ENCODE measurements at places on chromosomes 16 and 17. TPM values are rescaled to one million over a fixed set of nuclear protein-coding genes. Genes with fewer than 3 reads are reported as not detected.

DNA sequence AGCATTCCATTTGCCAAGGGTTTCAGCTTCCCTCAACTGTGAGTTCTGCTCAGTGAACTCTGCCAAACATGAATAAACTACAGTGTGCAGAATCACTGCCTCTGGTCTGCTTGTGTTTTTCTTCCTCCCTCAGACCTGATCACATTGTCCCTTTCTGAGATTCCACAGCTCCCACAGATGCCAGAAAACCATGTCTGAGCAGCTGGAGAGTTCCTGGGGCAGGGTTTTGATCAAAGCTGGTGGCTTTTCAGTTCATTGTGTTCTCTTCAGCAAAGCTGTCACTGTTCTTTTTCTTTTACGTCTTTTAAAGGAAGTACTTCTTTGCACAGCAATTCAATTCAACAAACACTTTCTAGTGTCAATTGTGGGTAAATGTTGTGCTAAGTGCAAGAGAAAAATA, 555.8 kb downstream of the RBFOX1 start:
- H3K36me3 ChIP-seq = no peaks in the 10 kb centered on the region
- no peak overlapping the region for H3K4me3 ChIP-seq
- H3K27ac ChIP-seq = no peak overlapping the region
- H3K4me1 ChIP-seq = no peaks in the 10 kb centered on the region
- no peaks in the 10 kb centered on the region for H3K27me3 ChIP-seq

Gene PDILT
- total RNA-seq = not detected

Gene SLC22A31
- total RNA-seq = 0.58 TPM

- no peak overlapping the region for H3K4me3 ChIP-seq
- no peaks in the 10 kb centered on the region for H3K27me3 ChIP-seq
- no peaks in the 10 kb centered on the region for H3K36me3 ChIP-seq
- DNase-seq = no peak
These were observed 121.1 kb upstream of the XYLT1 start for GRCh38 chr16:17591655-17592405.

DNA sequence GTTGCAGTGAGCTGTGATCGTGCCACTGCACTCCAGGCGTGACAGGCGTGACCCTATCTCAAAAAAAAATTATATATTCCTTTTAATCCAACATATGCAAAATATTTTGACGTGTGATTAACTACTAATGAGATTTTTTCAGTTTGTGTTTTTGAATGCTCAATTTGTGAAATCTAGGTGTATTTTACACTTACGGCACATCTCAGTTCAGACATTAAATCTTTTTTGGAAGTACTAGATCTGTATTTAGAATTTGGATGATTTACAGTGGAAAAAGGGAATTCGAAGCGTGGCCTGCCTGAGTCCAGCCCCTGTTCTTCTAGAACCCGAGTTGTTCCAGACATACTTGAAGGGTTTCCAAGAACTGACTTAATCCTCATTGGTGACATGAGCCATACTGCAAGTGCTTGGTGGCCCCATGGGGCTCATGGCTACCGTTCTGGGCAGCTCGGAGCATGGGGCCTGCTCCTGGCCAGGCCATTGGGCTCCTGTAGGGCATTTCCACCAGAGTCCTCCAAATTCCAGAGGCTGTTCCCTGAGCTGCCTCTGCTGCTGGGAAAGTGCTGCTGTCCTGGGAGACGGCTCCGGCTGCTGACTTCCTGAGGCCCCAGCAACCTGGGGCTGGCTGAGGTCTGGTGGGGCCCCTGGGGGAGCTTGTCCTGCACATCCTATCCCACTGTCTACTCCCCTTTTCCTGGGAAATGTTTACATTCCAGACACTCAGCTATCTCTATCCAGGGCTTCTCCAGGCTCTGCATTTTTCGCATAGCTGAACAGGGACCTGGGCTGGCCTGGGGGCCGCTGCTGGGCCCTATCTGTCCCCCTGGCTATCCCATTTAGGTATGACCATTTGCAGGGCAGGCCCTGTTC, 27.2 kb downstream of the LLGL2 start:
- no peak overlapping the region for H3K4me3 ChIP-seq
- no peak for DNase-seq
- peaks cover 6% of the 10 kb centered on the region for H3K4me1 ChIP-seq
- H3K36me3 ChIP-seq = no peaks in the 10 kb centered on the region
- H3K27me3 ChIP-seq = no peaks in the 10 kb centered on the region

- peaks cover 9% of the 10 kb centered on the region for H3K4me1 ChIP-seq
- H3K4me3 ChIP-seq = no peak overlapping the region
- H3K36me3 ChIP-seq = no peaks in the 10 kb centered on the region
- H3K27ac ChIP-seq = no peak overlapping the region
- no peak for DNase-seq
These were observed 216.6 kb upstream of the IRX3 start for GRCh38 chr16:54503011-54503855.

GRCh38 chr16:82192665-82193064, 22.6 kb upstream of the MPHOSPH6 start:
- H3K4me3 ChIP-seq = no peak overlapping the region
- no peak overlapping the region for H3K27ac ChIP-seq
- H3K27me3 ChIP-seq = peaks cover 3% of the 10 kb centered on the region
- peak; percentile 22 for DNase-seq
- no peaks in the 10 kb centered on the region for H3K36me3 ChIP-seq

GRCh38 chr16:50999181-50999580, 151.9 kb downstream of the SALL1 start:
- no peaks in the 10 kb centered on the region for H3K27me3 ChIP-seq
- H3K36me3 ChIP-seq = no peaks in the 10 kb centered on the region
- no peak for DNase-seq
- H3K4me3 ChIP-seq = no peak overlapping the region
- H3K27ac ChIP-seq = no peak overlapping the region

DNA sequence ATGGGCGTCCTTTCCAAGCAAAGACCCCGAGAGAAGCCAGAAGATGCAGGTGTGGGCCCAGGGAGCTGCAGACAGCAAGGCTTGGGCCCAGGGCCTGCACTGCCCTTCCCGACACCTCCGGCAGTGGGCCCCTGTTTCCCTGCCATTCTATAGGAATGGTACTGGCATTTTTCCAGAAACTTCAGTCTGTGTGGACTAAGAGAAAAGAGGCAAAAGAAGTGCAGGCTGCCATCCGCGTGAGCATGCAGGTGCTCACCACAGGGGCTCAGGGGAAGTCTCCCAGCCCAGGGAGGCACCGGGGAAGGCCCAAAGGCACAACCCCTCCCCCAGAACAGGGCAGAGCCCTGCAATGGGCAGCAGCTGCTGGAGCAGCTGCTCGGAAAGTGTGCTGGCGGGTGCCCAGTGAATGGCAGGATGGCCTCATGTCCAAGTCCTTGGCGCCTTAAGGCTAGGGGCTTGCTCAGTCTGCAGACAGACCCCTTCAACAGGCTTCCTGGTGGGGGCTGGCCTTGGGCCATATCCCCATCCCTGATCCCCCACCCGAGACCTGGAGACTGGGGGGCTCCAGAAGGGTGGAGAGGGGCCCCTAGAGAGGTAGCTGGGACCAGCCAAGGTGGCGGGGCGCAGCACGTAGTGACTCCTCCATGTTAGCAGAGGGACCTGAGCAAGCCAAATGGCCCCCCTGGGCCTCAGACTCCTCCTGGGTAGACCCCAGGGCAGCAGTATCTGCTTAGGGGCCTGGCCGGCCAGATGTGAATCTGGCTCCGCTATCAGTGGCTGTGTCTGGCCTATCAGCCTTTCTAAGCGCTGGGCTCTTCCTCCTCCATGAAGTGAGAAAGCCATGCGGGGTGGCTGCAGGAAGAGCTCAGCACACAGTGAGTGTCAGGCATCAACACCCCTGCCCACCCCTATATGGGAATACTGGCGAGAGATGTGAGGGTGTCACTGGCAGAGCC, 6.7 kb upstream of the TPPP3 start:
- H3K4me1 ChIP-seq = peaks cover 16% of the 10 kb centered on the region
- H3K36me3 ChIP-seq = no peaks in the 10 kb centered on the region
- H3K27me3 ChIP-seq = no peaks in the 10 kb centered on the region
- no peak for DNase-seq
- H3K27ac ChIP-seq = no peak overlapping the region

GRCh38 chr16:49639739-49640431, 216.0 kb downstream of the ZNF423 start:
- H3K4me1 ChIP-seq = peaks cover 47% of the 10 kb centered on the region
- no peak overlapping the region for H3K4me3 ChIP-seq
- peak; percentile 86 for DNase-seq
- no peaks in the 10 kb centered on the region for H3K36me3 ChIP-seq
- peak overlapping the region; percentile 60 for H3K27ac ChIP-seq

DNA sequence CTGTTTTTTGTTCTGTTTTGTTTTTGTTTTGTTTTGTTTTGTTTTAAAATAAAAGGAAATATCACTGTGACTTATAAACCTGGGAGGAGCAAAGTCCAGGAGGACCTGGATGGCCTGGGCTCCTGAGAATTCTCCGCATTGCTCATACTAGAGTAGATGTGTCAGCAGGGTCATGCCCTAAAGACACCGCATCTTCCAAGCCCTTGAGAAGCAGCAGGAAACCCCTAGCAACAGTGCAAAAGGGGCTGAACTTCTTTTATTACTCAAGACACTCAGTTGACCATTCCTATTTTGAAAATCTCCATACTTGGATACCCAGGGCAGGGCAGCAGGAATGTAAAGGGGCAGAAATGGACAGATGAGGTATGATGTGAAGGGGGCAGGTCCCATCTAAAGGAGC, 51.8 kb downstream of the SYT17 start:
- H3K4me1 ChIP-seq = no peaks in the 10 kb centered on the region
- H3K4me3 ChIP-seq = no peak overlapping the region
- H3K27ac ChIP-seq = no peak overlapping the region
- no peak for DNase-seq
- no peaks in the 10 kb centered on the region for H3K36me3 ChIP-seq
- no peaks in the 10 kb centered on the region for H3K27me3 ChIP-seq

Gene KCNH6
- not detected for total RNA-seq

DNA sequence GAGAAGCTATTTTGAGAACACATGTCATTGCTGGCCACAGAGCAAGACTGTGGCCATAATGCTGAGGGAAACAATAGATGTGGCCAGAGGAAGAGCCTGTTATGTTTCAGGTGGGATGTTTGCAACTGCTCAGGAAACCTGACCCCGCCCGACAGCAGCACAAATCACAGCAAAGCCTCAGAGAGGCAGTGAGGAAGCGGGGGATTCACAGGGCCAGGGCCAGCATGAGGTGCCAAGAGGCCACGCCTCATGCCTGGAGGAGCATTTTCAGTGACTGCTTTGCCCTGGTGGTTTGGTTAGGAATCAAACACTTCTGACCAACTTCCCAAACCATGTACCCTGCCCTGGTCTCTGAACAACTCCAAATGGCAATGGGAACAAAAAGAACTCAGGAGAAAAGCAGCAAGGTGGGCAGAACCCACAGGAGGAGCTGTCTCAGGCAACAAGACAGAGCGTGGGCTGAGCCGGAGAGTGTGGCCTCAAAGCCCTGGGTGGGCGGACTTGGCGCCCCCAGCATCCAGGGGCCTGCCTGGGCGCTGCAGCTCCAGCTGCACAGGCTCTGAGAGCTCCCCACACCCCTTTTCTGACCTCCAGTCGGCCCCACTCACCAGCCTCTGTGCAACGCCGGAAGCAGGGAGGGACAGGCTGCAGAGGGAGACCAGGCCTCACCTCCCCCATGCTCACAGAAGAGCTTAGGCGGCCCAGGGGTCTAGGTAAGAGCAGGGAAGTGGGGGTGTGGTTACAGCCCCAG, 20.6 kb downstream of the HIC1 start:
- peaks cover 33% of the 10 kb centered on the region for H3K4me1 ChIP-seq
- DNase-seq = peak; percentile 64
- no peaks in the 10 kb centered on the region for H3K27me3 ChIP-seq
- H3K36me3 ChIP-seq = no peaks in the 10 kb centered on the region

GRCh38 chr17:9020824-9021157, 519 bp upstream of the NTN1 start:
- peaks cover 12% of the 10 kb centered on the region for H3K4me1 ChIP-seq
- no peak for DNase-seq
- peak overlapping the region; percentile 54 for H3K4me3 ChIP-seq
- peaks cover 49% of the 10 kb centered on the region for H3K27me3 ChIP-seq

- H3K27ac ChIP-seq = no peak overlapping the region
- no peak for DNase-seq
- no peaks in the 10 kb centered on the region for H3K27me3 ChIP-seq
- H3K36me3 ChIP-seq = no peaks in the 10 kb centered on the region
- H3K4me3 ChIP-seq = no peak overlapping the region
These were observed 12.2 kb downstream of the TSPOAP1 start for GRCh38 chr17:58316260-58316960.

Gene CRHR1
- total RNA-seq = 0.38 TPM

Gene KRTAP2-3
- 3.8 TPM for total RNA-seq

Gene KRT15
- 0.26 TPM for total RNA-seq

- no peaks in the 10 kb centered on the region for H3K4me1 ChIP-seq
- H3K36me3 ChIP-seq = no peaks in the 10 kb centered on the region
- DNase-seq = peak; percentile 52
- H3K27me3 ChIP-seq = peaks cover 4% of the 10 kb centered on the region
These were observed 11.9 kb upstream of the NSRP1 start for GRCh38 chr17:30104575-30105339.

Gene CANT1
- total RNA-seq = 71.3 TPM

DNA sequence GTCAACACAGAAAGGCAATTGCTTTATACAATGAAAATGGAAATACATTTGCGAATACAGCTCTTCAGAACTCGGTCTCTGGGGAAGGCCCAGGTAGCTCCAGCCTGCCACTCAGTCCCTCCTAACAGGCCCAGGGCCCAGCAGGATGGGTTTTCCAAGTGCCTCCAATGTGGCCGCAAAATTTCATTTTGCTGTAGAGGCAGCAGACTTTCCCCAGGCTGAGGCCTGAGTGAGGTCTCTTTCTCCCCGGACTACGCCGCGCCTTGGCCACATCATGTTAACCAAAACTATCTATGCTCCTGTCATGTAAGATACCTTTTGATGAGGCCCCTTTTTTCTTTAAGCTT, 606.0 kb upstream of the SALL1 start:
- no peaks in the 10 kb centered on the region for H3K4me1 ChIP-seq
- no peak for DNase-seq
- no peaks in the 10 kb centered on the region for H3K36me3 ChIP-seq

Gene EXOSC6
- 49.2 TPM for total RNA-seq

- peaks cover 11% of the 10 kb centered on the region for H3K4me1 ChIP-seq
- no peak for DNase-seq
- peak overlapping the region; percentile 78 for H3K27ac ChIP-seq
- H3K4me3 ChIP-seq = peak overlapping the region; percentile 86
- H3K36me3 ChIP-seq = peaks cover 11% of the 10 kb centered on the region
- no peaks in the 10 kb centered on the region for H3K27me3 ChIP-seq
These were observed 963 bp downstream of the ALG1 start for GRCh38 chr16:5072334-5073278.

Gene DNAAF8
- 2.7 TPM for total RNA-seq

DNA sequence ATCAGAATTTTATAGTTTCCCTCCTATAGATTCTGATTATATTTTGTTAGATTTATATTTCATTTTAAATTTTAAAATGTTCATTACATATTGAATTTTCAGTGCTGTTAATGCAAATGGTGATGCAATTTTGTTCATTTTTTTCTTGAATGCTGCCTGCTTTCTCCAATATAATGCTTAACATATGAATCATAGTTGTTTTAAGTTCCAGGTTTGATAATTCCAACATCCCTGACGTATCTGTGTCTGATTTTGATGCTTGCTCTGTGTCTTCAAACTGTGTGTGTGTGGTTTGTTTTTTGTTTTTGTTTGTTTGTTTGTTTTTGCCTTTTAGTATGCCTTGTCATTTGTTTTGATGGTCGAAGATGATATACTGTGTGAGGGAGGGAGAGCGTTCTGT, 134.7 kb upstream of the ELAC2 start:
- H3K4me3 ChIP-seq = no peak overlapping the region
- H3K4me1 ChIP-seq = peaks cover 3% of the 10 kb centered on the region
- DNase-seq = no peak
- peak overlapping the region; percentile 48 for H3K27ac ChIP-seq
- no peaks in the 10 kb centered on the region for H3K27me3 ChIP-seq
